IgD-negative memory B cell (primary cell): ENCODE measurements at places on chromosomes 5 and 9. TPM values are rescaled to one million over a fixed set of nuclear protein-coding genes. Genes with fewer than 3 reads are reported as not detected.

The TAS2R1 gene
- not detected for polyA plus RNA-seq

The CD274 gene
- 0.35 TPM for polyA plus RNA-seq

The IRX2 gene
- polyA plus RNA-seq: not detected

The TRIM41 gene
- polyA plus RNA-seq: 1.3 TPM

The RCL1 gene
- polyA plus RNA-seq: 16.0 TPM

The TLX3 gene
- polyA plus RNA-seq: not detected

The ANKDD1B gene
- 0.15 TPM for polyA plus RNA-seq

The SPATA31C1 gene
- not detected for polyA plus RNA-seq

The MINAR2 gene
- polyA plus RNA-seq: not detected

The PCDHGC3 gene
- 3.9 TPM for polyA plus RNA-seq

The CMBL gene
- not detected for polyA plus RNA-seq

The PCDHAC1 gene
- not detected for polyA plus RNA-seq

The HEMGN gene
- polyA plus RNA-seq: 0.44 TPM

The LCN9 gene
- not detected for polyA plus RNA-seq

The NR5A1 gene
- not detected for polyA plus RNA-seq

The JAKMIP2 gene
- polyA plus RNA-seq: 0.14 TPM

The PJA2 gene
- polyA plus RNA-seq: 45.6 TPM

The FAM221B gene
- not detected for polyA plus RNA-seq

The SPATA31D4 gene
- not detected for polyA plus RNA-seq

The SLC34A3 gene
- not detected for polyA plus RNA-seq

The GDNF gene
- not detected for polyA plus RNA-seq

The S100Z gene
- 5.3 TPM for polyA plus RNA-seq

The NDST1 gene
- polyA plus RNA-seq: 3.1 TPM

The SERINC5 gene
- polyA plus RNA-seq: 2.0 TPM

The SCAMP1 gene
- polyA plus RNA-seq: 29.2 TPM

The FOXD4L3 gene
- not detected for polyA plus RNA-seq

The PCDHB4 gene
- polyA plus RNA-seq: not detected

The SYK gene
- polyA plus RNA-seq: 314 TPM

The GFRA3 gene
- polyA plus RNA-seq: not detected

The NR2F1 gene
- polyA plus RNA-seq: not detected

The ARID3C gene
- polyA plus RNA-seq: not detected

The PAEP gene
- polyA plus RNA-seq: not detected

The GFI1B gene
- polyA plus RNA-seq: 0.74 TPM

The ZNF354C gene
- polyA plus RNA-seq: 0.41 TPM

The C9 gene
- polyA plus RNA-seq: not detected

The FBXL7 gene
- polyA plus RNA-seq: not detected
